Left lung (tissue), 14 donors: ENCODE measurements at places on chromosomes 3 and 15. TPM values are rescaled to one million over a fixed set of nuclear protein-coding genes. Genes with fewer than 3 reads are reported as not detected.

FAM81A gene
- 2.2 TPM for total RNA-seq

COL8A1 gene
- 74.1 TPM for total RNA-seq

SLC22A13 gene
- total RNA-seq: 0.32 TPM

ATP13A5 gene
- 1.4 TPM for total RNA-seq

BAHD1 gene
- 27.2 TPM for total RNA-seq

KCNAB1 gene
- 0.58 TPM for total RNA-seq

TRH gene
- total RNA-seq: not detected

GNAT1 gene
- total RNA-seq: not detected

FAM43A gene
- total RNA-seq: 6.4 TPM

C3orf20 gene
- total RNA-seq: not detected

OR4F15 gene
- not detected for total RNA-seq

TNFAIP8L3 gene
- 25.0 TPM for total RNA-seq

A4GNT gene
- total RNA-seq: not detected

ADPRH gene
- total RNA-seq: 24.0 TPM

NEK10 gene
- 4.2 TPM for total RNA-seq

SCG5 gene
- total RNA-seq: 10.8 TPM

SHF gene
- total RNA-seq: 5.5 TPM

PRTG gene
- total RNA-seq: 7.5 TPM

UQCC5 gene
- 19.0 TPM for total RNA-seq

HEMK1 gene
- 27.6 TPM for total RNA-seq

GAP43 gene
- total RNA-seq: not detected

NECTIN3 gene
- 26.0 TPM for total RNA-seq

SELENOS gene
- 78.7 TPM for total RNA-seq

GRK7 gene
- not detected for total RNA-seq

APOD gene
- total RNA-seq: 25.5 TPM

ONECUT1 gene
- total RNA-seq: not detected

CACNA1D gene
- total RNA-seq: 58.2 TPM

RARRES1 gene
- total RNA-seq: 131 TPM

ZDHHC23 gene
- 11.2 TPM for total RNA-seq

MBNL1 gene
- 246 TPM for total RNA-seq

DNAH12 gene
- 0.61 TPM for total RNA-seq

MORC1 gene
- total RNA-seq: not detected

IL20RB gene
- 1.9 TPM for total RNA-seq

OR5K2 gene
- total RNA-seq: not detected

GRM2 gene
- 0.21 TPM for total RNA-seq

IGF1R gene
- 41.0 TPM for total RNA-seq

GMNC gene
- not detected for total RNA-seq

GOLGA8J gene
- 0.31 TPM for total RNA-seq

SLC24A5 gene
- total RNA-seq: 0.50 TPM
